ENCODE measurements at places on chromosomes 7 and 10.

DNA sequence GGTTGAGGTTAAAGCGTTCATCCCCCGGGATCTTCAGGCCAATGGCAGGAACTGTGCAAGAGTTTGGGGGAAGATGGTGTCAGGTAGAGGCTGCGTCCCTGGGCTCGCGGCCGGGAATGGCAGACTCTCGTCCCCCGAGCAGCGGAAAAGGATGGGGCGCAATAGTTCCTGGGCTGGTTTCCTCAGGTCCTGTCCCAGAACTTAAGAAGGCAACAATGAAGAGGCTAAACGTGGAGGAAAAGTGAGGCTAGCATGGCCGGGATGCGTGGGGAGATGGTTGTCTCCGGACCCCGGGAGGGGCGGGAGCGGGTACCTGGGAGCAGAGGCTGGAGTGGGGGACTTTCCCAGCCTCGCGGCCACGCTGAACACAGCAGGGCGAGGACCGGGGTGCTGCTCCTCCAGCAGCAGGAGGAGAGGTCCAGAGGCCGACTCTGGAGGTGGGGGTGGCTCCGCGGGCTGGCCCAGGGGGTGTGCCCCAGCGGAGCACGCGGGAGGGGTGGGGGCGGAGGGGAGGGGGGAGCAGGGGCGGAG, 882 bp downstream of the IRF5 start:
- no peak for DNase-seq

DNA sequence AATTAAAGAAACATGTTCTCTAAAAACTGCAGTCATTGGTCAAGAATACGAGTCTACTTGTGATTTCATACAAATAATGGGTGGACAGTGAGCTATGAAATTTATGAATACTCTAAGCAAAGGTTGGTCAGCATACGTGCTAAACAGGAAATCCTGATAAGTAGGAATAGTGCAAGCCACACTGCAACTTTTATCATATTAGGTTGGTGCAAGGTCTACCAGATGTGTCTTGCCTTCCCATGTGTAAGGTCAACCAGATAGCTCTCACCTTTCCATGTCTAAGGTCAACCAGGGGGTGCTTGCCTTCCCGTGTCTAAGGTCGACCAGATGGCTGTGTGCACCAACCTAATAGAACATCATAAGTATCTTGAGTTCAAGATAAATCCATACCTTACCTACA, 2.0 kb upstream of the ITGB1 start:
- DNase-seq = no peak

DNA sequence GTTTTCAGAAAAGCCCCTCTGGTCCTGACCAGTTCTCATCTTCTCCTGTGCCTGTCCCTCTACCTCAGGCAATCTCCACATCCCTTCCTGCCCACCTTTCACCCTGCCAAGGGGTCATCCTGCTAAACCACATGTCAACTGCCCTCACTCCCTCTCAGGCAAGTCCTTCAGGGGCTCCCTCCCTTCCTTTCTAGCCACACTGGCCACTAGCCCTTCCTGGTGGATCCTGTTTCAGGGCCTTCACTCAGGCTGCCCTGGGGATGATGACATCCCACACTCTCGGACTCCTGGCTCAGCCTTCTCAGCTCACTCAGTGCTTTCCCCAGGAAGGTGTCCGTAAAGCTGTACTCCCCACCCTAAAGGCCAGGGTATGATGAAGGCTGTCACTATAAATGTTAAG, 13.4 kb downstream of the STEAP1B start:
- no peak for DNase-seq

GRCh38 chr7:154812027-154812426, 190.9 kb downstream of the PAXIP1 start:
- DNase-seq = no peak

GRCh38 chr10:78974617-78975317, 94.0 kb upstream of the ZMIZ1 start:
- no peak for DNase-seq

- no peak for DNase-seq
Observed at GRCh38 chr10:29438271-29438670, 149.4 kb downstream of the LYZL1 start.

DNA sequence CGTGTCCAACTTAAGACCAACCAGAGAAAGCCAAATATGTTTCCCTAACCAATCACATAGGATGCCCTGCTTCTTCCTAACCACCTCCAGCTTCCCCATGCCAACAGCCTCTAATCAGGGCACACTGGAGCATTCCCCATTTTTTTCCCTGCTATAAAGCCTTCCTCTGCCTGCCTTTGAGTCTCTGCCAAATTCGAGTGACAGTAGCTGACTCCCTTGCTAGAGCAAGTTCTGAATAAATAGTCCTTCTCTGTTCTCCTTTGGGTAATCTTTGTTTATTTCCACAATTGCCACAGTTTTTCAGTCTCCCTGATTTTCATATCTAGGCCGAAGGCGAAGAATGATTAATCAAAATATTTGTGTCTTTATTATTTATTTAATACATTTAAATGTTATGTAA, 96.7 kb downstream of the ANLN start:
- no peak for DNase-seq

DNA sequence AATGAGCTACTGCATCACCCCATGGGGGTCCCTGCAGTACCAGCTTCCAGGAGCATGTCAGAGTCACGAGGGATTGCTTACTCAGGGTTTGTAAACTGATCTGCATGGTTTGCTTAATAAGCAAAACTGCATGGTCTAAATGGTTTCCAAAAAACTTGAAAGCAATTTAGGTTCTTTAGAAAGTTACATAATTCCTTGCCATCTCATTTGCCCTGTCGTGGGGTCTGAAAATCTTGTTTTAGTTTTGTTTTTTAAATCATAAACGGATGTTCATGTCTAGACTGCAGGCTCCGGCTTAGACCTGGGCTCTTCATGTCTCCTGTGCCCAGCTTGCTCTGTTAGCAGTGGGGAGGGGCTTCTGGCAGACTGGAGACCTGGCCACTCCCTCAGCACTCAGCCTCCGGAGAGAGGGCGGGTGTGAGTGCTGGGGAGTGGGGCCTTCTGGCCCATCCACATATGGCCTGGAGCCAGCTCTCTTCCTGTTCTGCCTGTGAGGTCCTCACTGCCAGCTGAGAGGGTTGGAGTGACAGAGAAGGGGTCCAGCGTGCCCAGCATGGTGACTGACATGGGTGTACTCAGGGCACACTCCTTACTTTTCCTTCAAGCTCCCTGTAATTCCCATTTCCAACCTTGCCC, 17.5 kb downstream of the PRF1 start:
- peak; percentile 84 for DNase-seq

- no peak for DNase-seq
Observed at GRCh38 chr7:141251180-141251579, 177.3 kb downstream of the TMEM178B start.

Measured in NCI-H187 treated with DMSO at 0.1 percent for 48 hours (cell line).